ENCODE measurements at places on chromosomes 5 and 9.
A peak's percentile ranks its signal among the peaks of the same experiment; 100 is the strongest.

DNA sequence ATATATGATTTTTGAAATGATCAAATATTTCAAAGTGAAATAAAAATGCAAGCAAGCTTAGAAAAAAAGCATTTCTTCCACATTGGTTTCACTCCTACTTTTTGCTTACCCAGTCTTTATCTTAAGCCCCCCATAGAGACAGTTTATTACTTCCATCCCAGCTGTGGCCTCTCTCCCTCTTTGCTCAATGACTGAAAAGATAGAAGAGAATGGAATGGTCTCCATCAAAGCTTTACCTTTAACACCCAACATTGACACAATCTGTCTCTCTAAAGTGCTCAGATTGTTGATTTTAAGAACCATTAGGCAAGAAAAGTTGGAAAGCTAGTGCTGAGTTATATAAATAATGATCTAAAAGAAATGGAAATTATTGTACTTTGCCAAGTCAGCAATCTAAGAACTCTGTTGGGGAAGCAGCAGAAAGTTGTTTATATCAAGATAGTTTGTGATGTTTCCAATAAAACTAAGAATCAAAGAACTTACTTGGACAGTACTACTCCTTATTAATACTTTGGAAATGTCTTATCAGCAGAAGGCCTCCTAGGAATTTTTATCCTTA, 277.5 kb upstream of the NREP start:
- DNase-seq, result no peak
- no peaks in the 10 kb centered on the region for H3K4me1 ChIP-seq
- H3K27ac ChIP-seq, result no peak overlapping the region
- no peak overlapping the region for H3K4me3 ChIP-seq
- peaks cover 1% of the 10 kb centered on the region for H3K27me3 ChIP-seq

- no peak overlapping the region for H3K4me3 ChIP-seq
- no peak for DNase-seq
- no peaks in the 10 kb centered on the region for H3K36me3 ChIP-seq
- no peak overlapping the region for H3K27ac ChIP-seq
- peaks cover 3% of the 10 kb centered on the region for H3K27me3 ChIP-seq
Observed at GRCh38 chr5:149946118-149946517, 1.5 kb upstream of the PDE6A start.

GRCh38 chr5:107325866-107326265, 344.9 kb downstream of the EFNA5 start:
- H3K4me1 ChIP-seq, result no peaks in the 10 kb centered on the region
- no peaks in the 10 kb centered on the region for H3K36me3 ChIP-seq
- no peak overlapping the region for H3K27ac ChIP-seq
- no peak overlapping the region for H3K4me3 ChIP-seq
- no peaks in the 10 kb centered on the region for H3K27me3 ChIP-seq

DNA sequence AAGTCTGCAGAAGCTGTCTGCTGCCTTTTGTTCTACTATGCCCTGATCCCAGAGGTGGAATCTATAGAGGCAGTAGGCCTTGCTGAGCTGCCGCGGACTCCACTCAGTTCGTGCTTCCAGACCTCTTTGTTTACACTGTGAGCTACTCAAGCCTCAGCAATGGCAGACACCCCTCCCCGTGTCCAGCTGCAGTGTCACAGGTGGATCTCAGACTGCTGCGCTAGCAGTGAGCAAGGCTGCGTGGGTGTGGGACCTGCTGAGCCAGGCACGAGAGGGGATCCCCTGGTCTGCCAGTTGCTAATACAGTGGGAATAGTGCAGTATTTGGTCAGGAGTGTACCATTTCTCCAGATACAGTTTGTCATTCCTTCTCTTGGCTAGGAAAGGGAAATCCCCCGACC, 99.6 kb downstream of the SLCO4C1 start:
- H3K4me1 ChIP-seq, result no peaks in the 10 kb centered on the region
- H3K27me3 ChIP-seq, result peaks cover 2% of the 10 kb centered on the region
- no peak overlapping the region for H3K4me3 ChIP-seq
- no peaks in the 10 kb centered on the region for H3K36me3 ChIP-seq

DNA sequence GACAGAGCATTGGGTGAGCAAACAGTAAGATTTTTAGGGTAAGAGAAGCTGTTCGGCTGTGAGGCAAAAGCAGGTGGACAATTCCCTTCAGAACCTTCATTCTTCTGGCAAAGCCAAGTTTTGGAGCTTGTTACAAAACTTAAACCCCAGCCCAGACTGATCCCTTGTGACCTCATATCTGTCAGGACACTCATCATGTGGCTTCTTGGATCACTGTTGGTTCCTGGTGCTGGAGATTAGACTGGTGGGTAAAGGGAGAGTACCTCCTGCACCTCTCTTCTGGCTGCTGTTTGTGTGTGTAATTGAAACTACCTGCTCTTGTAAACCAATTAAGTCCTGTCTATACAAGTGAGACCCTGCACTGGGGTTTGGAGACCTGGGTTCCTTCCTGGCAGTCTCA, 21.0 kb downstream of the LARP1 start:
- peaks cover 2% of the 10 kb centered on the region for H3K36me3 ChIP-seq
- no peak overlapping the region for H3K4me3 ChIP-seq
- H3K27me3 ChIP-seq, result no peaks in the 10 kb centered on the region
- H3K4me1 ChIP-seq, result peaks cover 42% of the 10 kb centered on the region
- no peak overlapping the region for H3K27ac ChIP-seq

DNA sequence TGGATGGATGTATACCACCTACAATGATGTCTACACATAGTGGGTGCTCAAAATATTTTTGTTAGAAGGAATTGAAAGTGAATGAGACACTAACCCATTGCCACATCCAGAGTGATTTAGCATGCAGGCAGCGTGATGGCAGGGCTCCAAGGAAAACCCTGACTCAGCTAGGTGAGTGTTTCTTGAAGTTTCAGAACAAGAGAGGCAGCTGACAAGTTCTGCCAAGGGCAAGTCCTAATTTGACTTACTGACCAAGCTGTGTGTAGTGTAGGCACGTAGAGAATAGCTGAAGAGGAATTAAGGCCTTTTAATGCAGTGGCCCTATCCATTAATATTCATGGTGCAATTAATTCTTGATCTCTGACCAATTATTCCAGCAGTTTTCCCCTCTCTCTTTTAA, 107.8 kb upstream of the ATP10B start:
- no peak overlapping the region for H3K27ac ChIP-seq
- H3K4me3 ChIP-seq, result no peak overlapping the region
- no peaks in the 10 kb centered on the region for H3K36me3 ChIP-seq
- DNase-seq, result no peak
- no peaks in the 10 kb centered on the region for H3K4me1 ChIP-seq

- DNase-seq, result no peak
- no peak overlapping the region for H3K4me3 ChIP-seq
- H3K27ac ChIP-seq, result no peak overlapping the region
- H3K36me3 ChIP-seq, result no peaks in the 10 kb centered on the region
- H3K4me1 ChIP-seq, result no peaks in the 10 kb centered on the region
- H3K27me3 ChIP-seq, result no peaks in the 10 kb centered on the region
Observed at GRCh38 chr5:170971-171800, 20.1 kb upstream of the LRRC14B start.

GRCh38 chr9:76894198-76894597, 11.7 kb downstream of the PRUNE2 start:
- H3K4me1 ChIP-seq, result no peaks in the 10 kb centered on the region
- no peaks in the 10 kb centered on the region for H3K27me3 ChIP-seq
- no peak overlapping the region for H3K27ac ChIP-seq
- DNase-seq, result no peak

- no peak overlapping the region for H3K4me3 ChIP-seq
- no peaks in the 10 kb centered on the region for H3K27me3 ChIP-seq
- DNase-seq, result no peak
- H3K27ac ChIP-seq, result no peak overlapping the region
Observed at GRCh38 chr5:100788417-100788816, 114.7 kb downstream of the ST8SIA4 start.

GRCh38 chr9:24832307-24832706, 286.6 kb upstream of the IZUMO3 start:
- no peaks in the 10 kb centered on the region for H3K36me3 ChIP-seq
- H3K4me1 ChIP-seq, result no peaks in the 10 kb centered on the region
- no peak overlapping the region for H3K27ac ChIP-seq

DNA sequence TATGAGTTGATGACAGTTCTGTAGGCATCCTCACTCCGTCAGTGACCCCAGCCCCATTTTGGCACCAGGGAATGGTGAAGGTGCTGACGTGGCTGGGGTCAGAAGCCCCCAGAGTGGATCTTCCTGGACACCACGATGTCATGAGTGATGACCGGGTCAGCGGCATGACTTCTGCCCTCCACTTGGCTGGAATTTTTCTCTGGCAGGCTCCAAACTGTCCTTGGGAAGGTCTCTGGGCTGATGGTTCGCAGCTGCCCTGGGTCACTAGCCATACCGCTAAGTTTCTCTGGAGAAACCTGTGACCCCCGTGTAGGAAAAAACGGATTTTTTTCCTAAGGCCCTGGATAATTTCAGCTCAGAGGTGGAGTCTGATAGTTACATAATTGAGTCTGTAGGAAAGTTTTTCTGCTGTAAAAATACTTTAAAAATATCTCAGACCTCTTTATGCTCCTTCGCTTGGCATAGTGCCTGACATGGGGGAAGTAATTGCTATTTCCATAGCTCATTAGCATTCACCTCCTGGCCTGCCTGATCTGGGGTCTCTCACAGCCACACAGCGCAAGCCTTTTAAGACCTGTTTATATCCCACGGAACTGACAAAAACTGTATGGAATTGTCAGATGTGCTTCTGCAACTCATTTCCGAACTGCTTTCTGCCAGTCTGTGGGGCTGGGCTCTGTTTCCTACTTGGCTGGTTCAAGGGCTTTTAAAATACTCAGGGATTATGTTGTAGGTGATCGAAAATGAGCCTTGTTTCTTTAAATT, 69.2 kb downstream of the ANGPTL2 start:
- H3K4me3 ChIP-seq, result no peak overlapping the region
- no peak for DNase-seq
- peaks cover 44% of the 10 kb centered on the region for H3K4me1 ChIP-seq
- H3K36me3 ChIP-seq, result peaks cover 1% of the 10 kb centered on the region
- H3K27me3 ChIP-seq, result no peaks in the 10 kb centered on the region
- H3K27ac ChIP-seq, result no peak overlapping the region

DNA sequence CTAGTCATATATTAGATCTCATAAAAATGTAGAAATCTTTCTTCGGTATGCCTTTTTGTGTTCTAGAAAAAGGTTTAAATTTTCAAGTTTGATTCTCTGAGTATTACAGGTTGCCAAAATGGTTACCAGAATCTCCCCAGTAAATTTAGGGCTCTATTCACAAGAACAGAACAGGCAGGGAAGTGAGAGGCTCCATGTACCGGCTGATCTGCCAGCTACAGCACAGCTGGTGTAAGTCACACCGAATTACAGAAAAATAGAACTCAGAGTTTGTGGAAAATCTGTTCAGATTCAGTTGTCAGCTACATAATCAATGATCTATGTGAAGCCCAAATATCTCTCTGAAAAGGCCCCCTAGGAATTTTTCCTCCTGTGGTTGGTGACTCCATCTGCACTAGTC, 10.5 kb downstream of the FAM81B start:
- no peak overlapping the region for H3K4me3 ChIP-seq
- peaks cover 4% of the 10 kb centered on the region for H3K27me3 ChIP-seq
- no peaks in the 10 kb centered on the region for H3K4me1 ChIP-seq
- DNase-seq, result no peak
- no peak overlapping the region for H3K27ac ChIP-seq

GRCh38 chr5:144393641-144394435, 223.2 kb downstream of the KCTD16 start:
- H3K27me3 ChIP-seq, result no peaks in the 10 kb centered on the region
- no peaks in the 10 kb centered on the region for H3K36me3 ChIP-seq
- no peaks in the 10 kb centered on the region for H3K4me1 ChIP-seq
- no peak for DNase-seq
- H3K4me3 ChIP-seq, result no peak overlapping the region

DNA sequence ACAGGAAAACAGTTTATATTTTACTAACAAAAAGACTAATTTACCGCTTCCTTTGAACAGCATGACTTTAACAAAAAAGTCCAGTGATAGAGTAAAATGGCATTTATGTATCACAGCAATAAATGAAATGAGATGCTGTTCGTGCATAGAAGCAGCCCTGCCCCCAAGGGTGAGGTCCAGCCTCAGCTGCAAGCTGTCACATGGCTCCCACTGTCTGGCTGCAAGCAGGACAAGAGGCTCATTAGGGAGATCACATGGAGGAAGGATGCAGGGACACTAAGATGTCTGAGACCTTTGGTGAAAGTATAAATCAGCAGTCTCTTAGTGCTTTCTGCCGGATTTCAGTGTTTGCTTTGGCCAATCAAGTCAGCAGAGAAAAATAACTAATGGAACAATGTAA, 23.0 kb downstream of the GDNF start:
- no peaks in the 10 kb centered on the region for H3K27me3 ChIP-seq
- no peaks in the 10 kb centered on the region for H3K4me1 ChIP-seq
- H3K4me3 ChIP-seq, result no peak overlapping the region
- H3K27ac ChIP-seq, result no peak overlapping the region
- DNase-seq, result no peak

GRCh38 chr5:144189800-144190429, 19.2 kb downstream of the KCTD16 start:
- peak overlapping the region; percentile 94 for H3K27ac ChIP-seq
- peaks cover 3% of the 10 kb centered on the region for H3K27me3 ChIP-seq
- peak; percentile 81 for DNase-seq
- H3K36me3 ChIP-seq, result no peaks in the 10 kb centered on the region

DNA sequence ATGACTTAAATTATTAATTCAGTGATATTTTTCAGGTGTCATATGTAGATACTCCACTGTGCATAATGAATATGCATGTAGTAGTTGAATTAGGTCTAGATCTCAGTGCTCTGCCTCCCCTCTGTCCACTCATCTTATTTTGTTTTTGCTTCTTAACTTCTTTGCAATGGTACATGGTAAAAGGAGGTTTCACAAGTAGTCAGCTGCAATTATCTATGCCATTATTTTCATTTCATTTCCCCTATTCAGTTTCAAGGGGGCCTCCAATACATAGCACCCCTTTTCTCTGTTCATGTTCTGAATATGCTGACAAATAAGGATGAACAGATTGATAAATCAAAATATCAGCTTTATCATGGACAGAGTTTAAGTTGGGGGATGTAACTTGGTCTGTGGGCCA, 511.6 kb upstream of the ZNF608 start:
- H3K27ac ChIP-seq, result no peak overlapping the region
- no peak overlapping the region for H3K4me3 ChIP-seq
- H3K36me3 ChIP-seq, result no peaks in the 10 kb centered on the region
- H3K27me3 ChIP-seq, result no peaks in the 10 kb centered on the region

DNA sequence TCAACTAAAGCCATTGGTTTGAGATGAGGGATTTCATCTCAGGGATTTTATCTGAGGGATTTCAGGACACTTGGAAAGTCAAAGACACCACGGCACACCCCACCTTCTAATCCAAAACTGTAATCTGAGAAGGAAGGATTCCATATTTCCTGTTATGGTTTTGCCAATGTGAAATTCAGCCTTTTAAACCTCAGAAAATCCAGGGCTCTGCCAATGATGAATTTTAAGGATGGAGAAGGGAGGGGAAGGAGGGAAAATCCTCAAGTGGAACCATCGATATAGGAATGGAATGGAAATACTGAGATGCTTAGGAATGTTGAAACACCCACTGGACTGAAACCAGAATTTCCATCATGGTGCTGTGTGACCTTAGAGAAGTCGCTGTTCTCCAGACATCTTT, 5.3 kb downstream of the C1QTNF3 start:
- H3K36me3 ChIP-seq, result peaks cover 5% of the 10 kb centered on the region
- H3K4me1 ChIP-seq, result no peaks in the 10 kb centered on the region
- no peak for DNase-seq
- H3K4me3 ChIP-seq, result no peak overlapping the region

- H3K4me1 ChIP-seq, result no peaks in the 10 kb centered on the region
- H3K27me3 ChIP-seq, result peaks cover 2% of the 10 kb centered on the region
- no peak for DNase-seq
- no peak overlapping the region for H3K27ac ChIP-seq
- H3K36me3 ChIP-seq, result no peaks in the 10 kb centered on the region
- H3K4me3 ChIP-seq, result no peak overlapping the region
Observed at GRCh38 chr5:168316139-168316578, 24.7 kb downstream of the WWC1 start.
